Memory B cell (primary cell): ENCODE measurements at places on chromosomes 5 and 9.

DNA sequence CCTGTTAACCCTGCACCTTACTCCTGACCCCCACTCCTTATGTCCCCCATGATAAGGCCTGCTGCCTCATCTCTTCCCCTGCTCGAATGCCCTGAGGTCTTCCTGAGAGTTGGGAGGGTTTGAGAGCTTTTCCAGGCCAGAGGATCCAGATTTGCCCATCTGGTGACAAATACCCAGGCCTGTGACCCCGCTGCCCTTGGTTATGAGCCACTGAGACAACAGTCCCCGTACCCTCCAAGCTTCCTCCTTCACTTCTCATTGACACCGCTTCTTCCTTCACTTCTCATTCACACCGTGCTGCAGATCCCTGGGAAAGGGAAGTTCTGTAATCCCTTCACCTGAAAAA, 593 bp downstream of the GM2A start:
- DNase-seq, result no peak

DNA sequence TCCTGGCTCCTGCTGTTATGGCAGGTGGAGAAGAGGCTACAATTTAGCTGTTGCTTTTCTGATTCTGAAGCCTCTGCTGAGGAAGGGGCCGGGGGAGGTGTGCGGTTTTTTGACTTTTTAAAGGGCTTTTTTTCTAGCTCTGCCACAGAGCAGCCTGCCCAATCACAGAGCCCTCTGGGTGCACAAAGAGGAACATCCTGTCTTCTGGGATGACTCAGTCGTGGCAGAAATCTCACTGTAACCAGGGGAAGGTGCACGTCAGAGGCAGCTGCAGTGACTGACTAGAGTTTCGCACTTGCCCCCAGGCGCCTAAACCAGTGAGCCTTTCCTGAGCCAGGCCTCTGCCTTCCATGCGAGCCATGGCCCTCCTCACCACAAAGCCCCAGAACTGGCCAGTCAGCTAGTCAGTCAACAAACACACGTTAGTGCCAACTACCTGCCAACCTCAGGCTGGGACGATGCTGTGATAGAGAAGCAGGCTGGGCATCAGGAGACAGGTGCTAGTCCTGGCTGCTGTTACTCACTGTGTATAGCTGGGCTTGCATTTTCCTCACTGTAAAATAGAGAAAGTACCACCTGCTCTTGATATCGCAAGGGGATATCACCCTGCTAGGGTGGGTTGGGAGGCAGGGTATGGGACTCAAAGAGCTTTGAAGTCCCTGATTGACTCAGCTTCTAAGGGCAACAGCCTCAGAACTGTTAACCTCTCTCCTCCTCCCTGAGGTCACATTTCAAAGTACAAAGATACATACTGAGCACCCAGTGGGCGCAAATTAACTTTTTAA, 2.2 kb downstream of the AKNA start:
- peak; percentile 81 for DNase-seq

DNA sequence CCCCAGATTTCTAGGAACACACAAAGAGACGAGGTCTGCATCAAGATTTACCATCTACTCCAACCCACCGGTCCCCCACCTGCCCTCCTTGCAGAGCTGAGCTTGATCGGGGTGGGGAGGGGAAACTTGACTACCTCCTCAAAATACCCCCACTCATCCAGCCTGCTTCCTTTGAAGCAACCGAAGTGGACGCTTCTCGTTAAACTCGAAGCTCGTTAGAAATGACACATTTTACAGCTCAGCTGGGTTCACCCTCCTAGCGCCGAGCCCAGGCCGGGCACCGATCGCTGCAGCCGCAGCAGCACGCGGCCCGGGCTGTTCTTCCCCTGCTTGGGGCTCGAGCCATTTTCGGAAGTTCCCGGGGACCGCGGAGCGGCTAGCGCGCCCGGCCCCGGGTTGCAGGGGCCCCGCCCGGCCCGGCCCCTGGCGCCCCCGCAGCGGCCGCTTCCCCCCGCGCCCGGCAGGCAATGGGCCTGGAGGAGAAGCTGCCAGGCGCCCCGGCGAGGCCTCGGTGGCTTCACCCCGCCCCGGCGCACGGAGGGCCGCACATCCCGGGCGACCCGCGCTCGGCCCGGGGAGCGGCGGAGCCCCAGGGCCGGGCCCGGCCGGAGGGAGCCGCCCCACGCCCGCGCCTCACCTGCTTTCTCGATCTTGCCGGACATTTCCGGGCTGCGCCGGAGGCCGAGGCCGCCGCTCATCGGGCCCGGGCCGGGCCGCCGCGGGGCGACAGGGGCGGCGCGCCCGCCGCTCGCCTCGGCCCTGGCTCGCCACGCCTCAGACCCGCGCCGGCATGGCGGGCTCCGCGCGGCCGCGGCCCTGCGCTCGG, 530 bp downstream of the RAPGEF1 start:
- DNase-seq, result peak; percentile 58

- DNase-seq, result no peak
These were observed 222.3 kb upstream of the KIF2A start for GRCh38 chr5:62083661-62084060.

DNA sequence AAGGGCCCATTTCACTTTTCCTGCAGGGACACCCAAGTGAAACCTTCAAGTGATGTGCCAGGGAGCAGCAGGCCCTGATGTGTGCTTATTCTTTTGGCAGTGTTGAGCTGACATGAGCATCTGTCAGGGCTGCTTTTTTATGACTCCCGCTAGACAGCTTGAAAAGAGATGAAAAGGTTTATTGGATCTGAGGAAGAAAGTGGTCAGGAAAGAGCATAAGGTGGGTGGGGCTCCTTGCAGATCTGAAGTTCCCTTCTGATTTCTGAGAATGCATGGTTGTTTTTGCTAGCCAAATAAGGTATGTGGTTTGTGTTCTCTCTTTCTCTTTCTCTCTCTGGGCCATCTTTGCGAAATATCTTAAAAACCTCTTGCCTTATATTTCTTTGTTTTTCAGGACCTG, 316.1 kb downstream of the DMRT2 start:
- DNase-seq, result no peak

GRCh38 chr5:171676286-171676944, 109.2 kb upstream of the SMIM23 start:
- DNase-seq, result no peak

GRCh38 chr5:133065471-133065870, 13.7 kb downstream of the HSPA4 start:
- DNase-seq, result no peak

DNA sequence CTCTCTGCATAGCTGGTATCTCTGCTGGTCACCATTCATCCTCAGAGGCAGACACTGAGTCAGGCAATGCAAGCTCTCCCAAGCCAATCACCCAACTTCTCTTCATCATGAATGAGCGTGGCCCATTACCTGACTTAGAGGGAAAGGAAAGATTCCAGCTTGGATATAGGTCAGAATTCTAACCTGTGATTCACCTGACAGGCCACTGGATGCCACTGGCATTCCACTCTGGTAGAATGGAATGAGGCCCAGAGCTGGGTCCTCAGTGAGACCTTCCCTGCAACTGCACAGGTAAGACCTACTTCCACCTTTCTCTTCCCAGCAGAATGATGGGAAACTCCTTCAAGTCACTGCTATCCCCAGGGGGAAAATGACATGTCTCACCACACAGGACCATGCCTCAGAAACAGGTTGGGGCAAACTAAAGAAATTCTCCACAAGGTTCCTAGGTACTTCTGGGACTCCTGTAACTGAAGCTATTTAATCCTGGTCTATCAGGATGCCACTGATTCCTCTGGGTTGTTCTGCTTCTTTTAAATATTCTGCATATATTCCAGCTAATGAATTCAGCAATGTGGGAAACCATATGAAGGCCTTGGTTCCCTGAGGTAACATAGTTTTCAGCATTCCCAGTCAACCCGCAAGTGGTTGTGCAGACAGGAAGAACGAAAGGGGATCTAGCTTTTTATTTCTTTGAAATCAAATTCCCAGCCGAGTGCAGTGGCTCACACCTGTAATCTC, 62.0 kb downstream of the SUSD1 start:
- no peak for DNase-seq

DNA sequence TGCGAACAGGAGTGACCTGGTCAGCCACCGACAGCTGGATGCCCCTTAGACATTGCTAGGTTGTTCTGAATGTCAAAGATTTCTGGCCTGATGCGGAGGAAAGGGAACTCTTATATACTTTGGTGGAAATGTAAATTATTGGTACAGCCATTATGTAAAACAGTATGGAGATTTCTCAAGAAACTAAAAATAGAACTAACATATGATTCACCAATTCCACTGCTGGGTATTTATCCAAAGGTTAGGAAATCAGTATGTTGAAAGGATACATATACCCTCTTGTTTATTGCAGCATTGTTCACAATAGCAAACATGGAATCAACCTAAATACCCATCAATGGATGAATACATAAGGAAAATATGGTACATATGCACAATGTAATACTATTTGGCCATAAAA, 31.8 kb downstream of the DMRT3 start:
- no peak for DNase-seq

DNA sequence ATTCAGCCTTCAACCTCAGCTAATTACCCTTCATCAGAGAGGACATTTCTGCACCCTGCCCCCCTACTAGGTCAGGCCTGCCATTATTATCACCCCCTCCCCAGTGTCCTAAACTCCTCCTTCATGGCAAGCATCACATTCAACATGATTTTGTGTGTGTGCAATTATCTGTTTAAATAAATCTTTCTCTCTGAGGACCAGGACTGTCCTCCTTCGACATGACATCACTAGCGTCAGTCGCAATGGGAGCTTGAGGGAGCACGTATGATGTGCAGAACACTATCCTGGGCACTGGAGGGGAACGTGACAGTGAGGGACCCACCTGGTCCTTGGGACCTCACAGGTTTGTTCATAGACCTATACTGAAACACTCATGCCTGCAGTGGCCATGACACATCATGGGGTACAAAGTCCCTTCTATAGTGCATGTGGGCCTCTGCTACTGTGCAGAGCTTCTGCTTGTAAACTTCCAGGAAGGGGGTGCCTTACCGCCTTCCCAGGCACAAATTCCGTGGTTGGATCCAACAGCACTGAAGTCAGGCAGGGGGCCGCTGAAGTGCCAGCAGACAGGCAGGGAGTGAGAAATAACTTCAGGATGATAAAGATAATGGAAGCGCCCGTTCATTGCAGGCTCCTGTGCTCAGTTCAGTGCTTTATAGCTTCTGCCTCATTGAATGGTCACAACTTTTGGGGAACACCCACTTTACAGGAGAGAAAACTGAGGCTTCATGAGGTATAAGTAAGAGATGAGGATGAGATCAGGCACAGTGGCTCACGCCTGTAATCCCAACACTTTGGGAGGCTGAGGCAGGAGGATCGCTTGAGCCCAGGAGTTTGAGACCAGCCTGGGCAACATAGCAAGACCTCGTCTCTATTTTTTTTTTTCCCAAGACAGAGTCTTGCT, 36.0 kb upstream of the STXBP1 start:
- DNase-seq, result no peak

DNA sequence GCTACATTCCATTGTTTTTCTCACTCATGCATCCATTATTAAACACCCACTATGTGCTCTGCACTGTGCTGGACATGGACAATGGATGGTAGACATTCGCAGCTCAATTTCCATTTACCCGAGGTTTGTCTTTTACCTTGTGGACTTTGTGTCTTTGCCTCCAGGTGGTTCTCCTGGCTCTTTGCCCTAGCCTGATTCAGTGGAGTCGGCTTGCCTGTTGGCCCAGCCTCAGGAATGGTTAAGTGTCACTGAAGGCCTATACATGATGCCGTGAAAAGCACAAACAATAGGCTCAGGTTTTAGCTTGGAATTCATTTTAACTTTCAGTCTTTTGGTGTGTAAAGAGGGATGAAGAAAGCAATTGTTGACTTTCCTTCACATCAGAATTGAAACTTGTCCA, 16.5 kb upstream of the DMRT3 start:
- no peak for DNase-seq

GRCh38 chr9:4762886-4763541, 22.0 kb upstream of the AK3 start:
- no peak for DNase-seq

DNA sequence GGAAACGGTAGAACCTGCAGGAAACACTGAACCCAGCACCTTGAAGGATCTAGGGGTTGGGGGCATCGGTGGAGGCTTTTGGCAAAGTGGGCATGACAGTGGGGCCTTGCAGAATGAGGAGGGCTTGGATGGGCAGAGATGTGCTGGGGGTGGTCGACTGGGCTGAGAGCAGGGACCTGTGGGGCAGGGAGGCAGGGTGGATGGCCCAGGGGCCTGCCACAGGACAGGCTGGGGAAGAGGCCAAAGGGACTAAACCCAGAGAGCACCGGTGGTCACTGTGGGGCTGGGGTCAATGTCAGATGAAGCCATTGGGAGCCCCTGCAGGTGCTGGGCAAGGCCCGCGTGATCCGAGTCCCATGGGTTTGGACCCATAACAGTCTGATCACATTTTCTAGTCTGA, 175.3 kb downstream of the DAB2IP start:
- no peak for DNase-seq

DNA sequence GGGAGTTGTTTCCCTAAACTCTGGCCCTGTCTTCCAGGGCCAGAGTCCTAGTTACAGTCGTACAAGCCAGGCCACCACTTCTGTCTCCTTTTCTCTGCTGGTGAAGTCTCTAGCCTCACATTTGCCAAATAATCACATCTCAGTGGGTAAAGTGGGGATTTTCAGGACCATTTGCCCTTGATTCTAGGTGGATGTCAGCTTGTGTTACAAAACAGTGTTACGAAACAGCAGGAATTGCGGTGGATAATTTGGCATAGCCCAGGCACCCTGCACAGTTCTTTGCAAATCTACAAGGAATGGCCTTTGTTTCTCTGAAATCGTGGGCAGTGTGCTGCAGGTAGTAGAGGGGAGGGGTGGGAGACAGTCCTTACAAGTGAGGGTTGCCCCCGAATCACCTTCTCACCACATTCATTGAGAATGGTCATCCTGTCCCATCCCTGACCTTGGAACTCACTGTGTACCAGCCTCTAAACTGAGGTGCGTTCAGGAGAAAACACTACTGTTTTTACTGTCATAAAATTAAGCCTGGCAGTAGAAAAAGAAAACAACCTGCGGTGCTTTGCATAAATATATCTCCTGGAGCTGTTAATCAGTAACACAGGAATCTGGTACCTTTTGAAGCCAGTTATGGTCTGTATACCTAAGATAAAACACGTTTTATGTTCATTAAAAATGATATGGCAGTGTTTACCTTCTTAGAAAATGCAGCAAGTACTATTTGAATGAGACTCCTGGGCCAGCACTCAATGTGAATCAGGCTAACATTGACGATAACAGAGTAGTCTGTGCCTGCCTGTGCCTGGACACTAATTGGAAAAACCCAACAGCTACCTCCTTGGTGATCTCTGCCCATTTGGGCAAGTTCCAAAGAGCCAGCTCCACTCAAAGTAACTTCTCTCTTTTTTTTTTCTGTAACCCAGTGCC, 44.3 kb downstream of the CYSTM1 start:
- no peak for DNase-seq

- DNase-seq, result no peak
These were observed 19.0 kb downstream of the ARHGAP26 start for GRCh38 chr5:142789206-142789605.

GRCh38 chr5:127705120-127705892, 2.1 kb downstream of the CCDC192 start:
- DNase-seq, result no peak

DNA sequence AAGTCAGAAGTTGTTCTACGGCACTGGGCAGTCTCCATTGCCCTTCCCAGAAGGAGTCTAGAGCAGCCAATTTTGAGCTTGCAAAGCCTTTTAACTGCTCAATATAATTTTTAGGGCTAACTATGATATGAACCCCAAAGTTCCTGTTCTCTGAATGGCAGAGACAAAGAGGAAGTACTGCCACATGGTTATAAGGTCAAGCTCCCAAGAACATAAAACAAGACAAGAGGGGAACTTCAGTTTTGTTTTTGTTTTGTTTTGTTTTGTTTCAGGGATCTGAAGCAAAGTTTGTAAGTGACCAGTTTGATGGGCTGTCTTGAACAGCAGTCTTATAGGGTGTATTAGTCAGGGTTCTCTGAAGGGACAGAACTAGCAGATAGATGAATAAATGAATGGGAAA, 11.9 kb upstream of the SMC2 start:
- DNase-seq, result no peak

GRCh38 chr5:9421884-9422283, 124.0 kb downstream of the SEMA5A start:
- DNase-seq, result no peak
